ENCODE measurements at places on chromosomes 5 and 9. TPM values are rescaled to one million over a fixed set of nuclear protein-coding genes. Genes with fewer than 3 reads are reported as not detected.

C6 gene
- 39.4 TPM for polyA plus RNA-seq

- peaks cover 7% of the 10 kb centered on the region for H3K36me3 ChIP-seq
- peak; percentile 43 for DNase-seq
- no peaks in the 10 kb centered on the region for H3K27me3 ChIP-seq
- peaks cover 54% of the 10 kb centered on the region for H3K4me1 ChIP-seq
Observed at GRCh38 chr9:33447799-33448553, 583 bp upstream of the AQP3 start.

GRCh38 chr9:132732326-132733259 lies 62.3 kb downstream of the GTF3C4 start:
- H3K27ac ChIP-seq, result no peak overlapping the region
- no peaks in the 10 kb centered on the region for H3K4me1 ChIP-seq
- H3K27me3 ChIP-seq, result peaks cover 2% of the 10 kb centered on the region
- H3K4me3 ChIP-seq, result no peak overlapping the region
- DNase-seq, result no peak
- no peaks in the 10 kb centered on the region for H3K36me3 ChIP-seq

DNA sequence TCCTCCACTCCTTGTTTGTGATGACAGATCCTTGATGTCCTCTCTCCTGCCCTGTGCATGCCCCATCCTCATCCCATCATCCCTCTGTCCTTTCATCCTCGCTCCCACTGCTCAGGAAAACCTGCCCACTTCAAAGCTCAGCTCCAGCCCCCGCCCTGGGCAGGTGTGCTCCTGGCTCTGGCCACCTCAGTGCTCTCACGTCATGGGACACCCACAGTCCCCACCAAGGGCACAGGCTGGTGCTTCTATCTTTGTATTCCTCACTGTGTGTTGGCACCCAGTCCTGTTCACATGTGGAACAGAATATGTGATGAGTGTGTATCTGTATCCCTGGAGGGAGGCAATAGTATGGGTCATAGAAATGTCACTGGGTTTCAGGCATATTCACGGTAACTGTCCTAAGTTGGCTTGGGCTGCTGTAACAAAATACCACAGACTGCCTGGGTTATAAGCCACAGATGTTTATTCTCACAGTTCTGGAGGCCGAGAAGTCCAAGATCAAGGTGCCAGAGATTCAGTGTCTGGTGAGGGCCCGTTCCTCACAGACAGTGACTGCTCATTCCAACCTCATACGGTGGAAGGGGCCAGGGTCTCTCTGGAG lies 13.5 kb downstream of the GFPT2 start:
- H3K4me3 ChIP-seq, result no peak overlapping the region
- no peak overlapping the region for H3K27ac ChIP-seq
- H3K4me1 ChIP-seq, result no peaks in the 10 kb centered on the region
- no peak for DNase-seq
- H3K36me3 ChIP-seq, result no peaks in the 10 kb centered on the region

- peak; percentile 20 for DNase-seq
- no peak overlapping the region for H3K4me3 ChIP-seq
- H3K27ac ChIP-seq, result no peak overlapping the region
- H3K4me1 ChIP-seq, result no peaks in the 10 kb centered on the region
- peaks cover 2% of the 10 kb centered on the region for H3K36me3 ChIP-seq
- H3K27me3 ChIP-seq, result no peaks in the 10 kb centered on the region
Observed at GRCh38 chr5:137649228-137649935, 86.5 kb downstream of the KLHL3 start.

- no peak for DNase-seq
- H3K27ac ChIP-seq, result no peak overlapping the region
- no peaks in the 10 kb centered on the region for H3K4me1 ChIP-seq
- no peaks in the 10 kb centered on the region for H3K27me3 ChIP-seq
Observed at GRCh38 chr9:122382901-122383850, 12.4 kb downstream of the PTGS1 start.

GRCh38 chr5:72141440-72142355 lies 34.4 kb downstream of the MAP1B start:
- H3K27ac ChIP-seq, result peak overlapping the region; percentile 48
- H3K27me3 ChIP-seq, result no peaks in the 10 kb centered on the region
- no peaks in the 10 kb centered on the region for H3K36me3 ChIP-seq
